ENCODE measurements at places on chromosomes 2 and 18. TPM values are rescaled to one million over a fixed set of nuclear protein-coding genes. Genes with fewer than 3 reads are reported as not detected.

GRCh38 chr2:209383212-209383611 is 40.6 kb upstream of the MAP2 start:
- DNase-seq = no peak

DNA sequence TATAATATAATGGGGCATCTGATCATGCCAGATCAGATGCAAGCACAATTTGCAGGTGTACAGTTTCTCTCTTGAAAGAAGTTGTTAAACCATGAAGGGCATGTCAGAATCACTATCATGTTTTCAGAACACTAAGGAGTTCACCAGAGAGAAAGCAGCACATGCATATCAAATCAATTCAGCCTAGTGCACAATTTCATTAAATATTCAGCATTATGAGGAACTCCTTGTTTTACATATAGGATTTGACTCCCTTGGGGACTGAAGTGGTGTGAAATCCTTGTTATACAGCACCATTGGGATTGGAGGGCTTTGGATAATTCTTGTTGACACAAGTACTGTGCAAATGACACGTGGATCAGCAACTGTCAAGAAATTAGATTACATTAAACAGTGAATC is 562.1 kb upstream of the KLHL29 start:
- no peak for DNase-seq

GRCh38 chr18:35164133-35164532 is 76.7 kb upstream of the ZNF397 start:
- no peak for DNase-seq

GRCh38 chr2:171533331-171533730 is 11.1 kb downstream of the CYBRD1 start:
- no peak for DNase-seq

- no peak for DNase-seq
Observed at GRCh38 chr18:58049000-58049688, 5.1 kb downstream of the NEDD4L start.

GRCh38 chr2:73890301-73891092 is 2.3 kb upstream of the ACTG2 start:
- no peak for DNase-seq

GRCh38 chr2:65431421-65432226 is 775 bp downstream of the SPRED2 start:
- no peak for DNase-seq

DNA sequence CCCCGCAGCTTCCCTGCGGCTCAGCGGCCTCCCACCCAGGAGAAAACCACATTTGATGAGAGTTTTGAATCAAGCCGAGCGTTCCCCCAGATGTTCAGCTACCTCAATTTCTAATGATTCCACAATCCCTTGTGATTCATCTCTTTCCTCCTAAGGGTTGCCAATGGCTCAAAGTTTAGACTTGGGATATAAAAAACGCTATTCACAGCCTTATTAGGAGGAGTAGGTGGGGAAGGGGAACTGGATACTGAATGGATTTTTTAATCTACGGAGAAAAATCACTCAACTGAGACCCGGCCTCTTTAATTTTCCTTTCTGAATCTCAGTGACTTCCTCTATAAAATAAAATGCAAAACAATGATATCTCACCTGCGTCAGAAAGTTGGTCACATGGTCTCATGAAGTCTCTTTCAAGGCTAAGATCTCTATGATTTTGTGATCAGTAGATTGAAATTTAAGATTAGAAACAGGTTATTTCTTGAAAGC is 192.6 kb upstream of the TCF4 start:
- DNase-seq = no peak

GRCh38 chr2:43634604-43635306 is 2.3 kb upstream of the PLEKHH2 start:
- DNase-seq = no peak

- no peak for DNase-seq
Observed at GRCh38 chr2:160465406-160465805, 28.2 kb downstream of the RBMS1 start.

GRCh38 chr18:60966876-60967275 is 366.4 kb upstream of the CDH20 start:
- DNase-seq = no peak

GRCh38 chr2:96909611-96910021 is 39.7 kb upstream of the SEMA4C start:
- DNase-seq = no peak

DNA sequence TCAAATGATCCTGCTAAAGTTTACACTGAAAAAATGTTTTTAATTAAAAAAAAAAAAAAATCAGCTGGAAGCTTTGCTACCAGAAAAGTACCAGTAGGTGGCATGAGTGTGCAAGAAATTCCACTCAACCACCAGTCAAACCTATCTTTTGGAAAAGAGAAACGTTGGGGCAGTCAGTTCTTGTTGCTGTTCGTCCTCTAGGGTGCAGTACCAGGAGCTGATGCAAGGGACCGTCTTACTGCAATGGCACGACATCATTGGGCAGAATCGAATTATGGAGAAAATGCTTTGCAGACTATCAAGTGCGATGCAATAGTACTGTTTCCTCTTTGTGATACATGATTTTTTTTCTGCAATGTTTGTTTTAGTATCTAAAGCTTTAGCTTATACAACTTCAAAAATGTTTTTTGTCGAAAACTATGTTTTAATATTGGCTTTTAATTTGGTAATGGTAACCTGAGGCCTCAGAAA is 18.3 kb downstream of the YPEL5 start:
- no peak for DNase-seq

- DNase-seq = no peak
Observed at GRCh38 chr2:225040856-225041206, 1.4 kb downstream of the DOCK10 start.

DNA sequence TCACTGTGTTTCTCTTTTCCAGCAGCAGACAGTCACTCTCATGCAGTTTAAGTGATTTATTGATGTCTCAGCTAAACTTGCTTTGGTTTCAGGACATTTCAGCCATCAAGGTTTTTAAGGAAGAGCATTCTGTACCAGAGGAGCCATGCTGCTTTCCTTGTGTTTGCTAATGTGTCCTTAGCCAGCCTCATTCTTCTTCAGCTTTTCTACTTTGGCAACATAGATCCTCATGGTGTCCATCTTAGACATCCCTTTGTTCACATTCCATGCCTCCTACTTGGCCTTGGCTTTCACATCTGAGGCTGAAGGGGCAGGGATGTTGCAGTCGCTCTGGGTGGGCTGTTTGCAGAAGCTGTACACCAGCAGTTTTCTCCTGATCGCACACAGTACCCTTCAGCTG is 68.2 kb downstream of the OTX1 start:
- DNase-seq = no peak

DNA sequence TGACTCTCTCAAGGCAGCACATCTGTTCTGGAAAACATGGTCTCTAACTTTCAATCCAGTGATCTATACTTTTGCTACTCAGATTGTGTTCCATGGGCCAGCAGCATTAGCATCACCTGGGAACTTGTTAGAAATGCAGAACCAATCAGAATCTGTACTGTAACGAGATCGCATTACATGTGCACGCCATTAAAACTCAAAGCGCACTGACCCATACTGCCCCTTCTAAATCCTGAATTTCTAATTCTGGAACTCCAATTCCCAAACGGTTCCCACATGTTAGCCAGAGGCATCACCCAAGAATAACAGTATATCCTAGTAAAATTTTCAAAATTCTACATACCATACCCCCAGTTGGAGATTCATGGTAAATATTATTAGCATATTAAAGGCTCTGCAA is 10.5 kb upstream of the DCTN1 start:
- DNase-seq = no peak

DNA sequence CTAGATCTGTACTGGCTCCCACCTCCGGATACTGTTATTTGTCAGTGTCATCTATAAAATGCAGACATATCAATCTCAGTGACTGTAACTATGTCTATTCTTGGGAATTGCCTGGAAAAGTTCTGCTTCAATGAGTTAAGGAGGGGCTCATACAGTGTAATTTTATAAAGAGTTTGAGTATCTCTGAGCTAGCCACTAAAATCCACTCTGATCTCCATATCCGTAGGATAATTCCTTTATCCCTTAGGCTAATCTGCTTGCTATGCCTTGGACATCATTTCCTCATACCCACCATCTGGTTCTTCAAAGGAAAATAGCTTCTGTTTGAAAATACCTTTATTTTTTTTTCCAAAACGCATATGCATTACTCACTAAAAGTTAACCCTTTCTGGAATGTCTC is 863.2 kb downstream of the SUCLG1 start:
- DNase-seq = no peak

DNA sequence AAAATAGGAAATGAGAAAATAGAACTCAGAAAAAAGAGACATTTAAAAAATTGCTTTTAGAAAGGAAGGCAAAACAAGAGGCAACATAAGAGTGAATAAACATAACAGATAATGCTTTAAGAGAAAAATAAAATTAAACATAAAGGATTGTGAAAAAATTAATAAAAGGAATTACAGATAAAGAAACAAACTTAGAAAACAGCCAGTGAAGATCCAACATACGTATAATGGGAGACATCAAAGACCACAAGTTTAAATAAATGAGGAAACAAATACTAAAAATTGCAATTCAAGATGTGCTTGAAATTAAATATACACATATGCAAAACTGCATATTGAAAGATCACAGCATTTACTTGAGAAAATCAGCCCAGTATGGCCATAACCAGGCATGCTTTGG is 448.9 kb downstream of the NBAS start:
- no peak for DNase-seq

DNA sequence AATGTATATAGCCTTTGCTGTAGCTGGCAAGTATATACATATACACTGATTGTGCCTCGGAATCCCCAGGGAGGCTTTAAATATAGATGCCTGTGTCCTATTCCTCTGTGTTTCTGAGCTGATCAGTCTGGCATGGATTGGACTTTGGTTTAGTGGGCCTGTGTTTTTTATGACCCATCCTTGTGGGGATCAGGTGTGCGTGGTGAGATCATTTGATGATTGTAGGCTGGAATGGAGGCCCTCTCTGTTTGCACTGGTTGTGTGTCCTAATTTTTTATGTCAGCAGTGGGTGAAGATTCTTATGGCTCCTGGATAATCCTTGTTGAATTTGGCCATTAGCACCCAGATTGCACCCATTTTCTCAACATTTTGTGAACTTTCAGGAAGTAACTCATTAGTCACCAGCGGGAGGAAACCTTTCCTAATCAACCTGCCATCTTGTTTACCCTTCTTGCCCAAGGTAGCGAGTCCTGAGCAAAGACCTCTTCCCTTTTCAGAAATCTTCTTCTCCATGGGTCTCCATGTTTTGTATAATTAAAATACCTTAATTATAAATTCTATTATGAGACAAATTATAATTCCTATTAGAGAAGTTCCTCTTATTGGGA is 75.8 kb downstream of the UGGT1 start:
- DNase-seq = no peak

GALNT3 gene
- total RNA-seq = 0.27 TPM

NEU4 gene
- total RNA-seq = not detected

RAB1A gene
- 106 TPM for total RNA-seq

RELCH gene
- total RNA-seq = 21.0 TPM

EVX2 gene
- not detected for total RNA-seq

RBMS1 gene
- 75.3 TPM for total RNA-seq

QPCT gene
- total RNA-seq = 5.2 TPM

FIGN gene
- total RNA-seq = 16.4 TPM

SLC30A3 gene
- 10.2 TPM for total RNA-seq

TUBA4B gene
- not detected for total RNA-seq

COL6A3 gene
- total RNA-seq = 89.5 TPM
